Progenitor cell of endocrine pancreas (in vitro differentiated cells): ENCODE measurements at places on chromosomes 12 and 14.

GRCh38 chr12:89156862-89157262, 195.4 kb downstream of the DUSP6 start:
- no peak for DNase-seq

GRCh38 chr14:58665773-58666500, 28.2 kb downstream of the DACT1 start:
- no peak for DNase-seq

DNA sequence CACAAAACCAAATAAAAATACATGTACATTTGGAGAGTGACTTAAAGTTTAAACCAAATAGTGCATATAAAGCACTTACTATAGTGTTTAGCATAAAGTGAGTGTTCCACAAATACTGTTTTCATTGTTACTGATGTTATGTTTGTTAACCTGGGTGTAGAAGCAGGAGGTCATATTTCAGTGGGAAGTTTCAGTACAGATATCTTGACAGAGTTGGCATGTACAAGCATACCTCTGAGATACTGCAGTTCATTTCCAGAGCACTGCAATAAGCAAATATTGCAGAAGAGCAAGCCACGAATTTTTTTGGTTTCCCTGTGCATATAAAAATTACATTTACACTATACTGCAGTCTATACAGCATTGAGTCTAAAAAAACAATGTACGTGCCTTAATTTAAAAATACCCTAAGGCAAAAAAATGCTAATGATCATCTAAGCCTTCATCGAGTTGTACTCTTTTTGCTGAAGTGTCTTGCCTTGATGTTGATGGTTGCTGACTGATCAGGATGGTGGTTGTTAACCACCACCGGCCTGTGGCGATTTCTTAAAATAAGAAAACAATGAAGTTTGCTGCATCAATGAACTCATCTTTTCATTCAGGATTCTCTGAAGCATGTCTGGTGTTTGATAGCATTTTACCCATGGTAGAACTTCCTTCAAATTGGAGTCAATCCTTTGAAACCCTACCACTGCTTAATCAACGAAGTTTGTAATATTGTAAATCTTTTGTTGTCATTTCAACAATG, 361.1 kb upstream of the RPL10L start:
- no peak for DNase-seq

DNA sequence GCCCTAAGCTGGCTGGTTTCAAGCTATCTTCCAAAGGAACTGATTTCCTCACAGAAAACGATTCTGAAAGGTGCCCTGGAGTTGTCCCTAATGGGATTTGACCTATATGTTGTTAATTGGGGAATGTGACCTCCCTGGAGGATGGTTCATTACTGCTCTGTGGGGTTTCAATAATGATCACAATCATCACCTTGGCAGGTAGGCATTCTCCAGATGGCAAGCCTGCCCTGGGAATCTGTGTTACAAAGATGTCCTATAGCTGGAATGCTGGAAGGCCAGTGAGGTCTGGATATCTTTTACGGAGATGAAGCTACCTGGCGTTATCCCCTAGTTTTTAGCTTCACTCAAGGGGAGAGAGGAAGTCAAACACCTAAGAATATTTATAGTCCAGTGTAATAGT, 167.6 kb downstream of the TTC8 start:
- no peak for DNase-seq

- DNase-seq, result no peak
Observed at GRCh38 chr14:99966912-99967311, 98.3 kb upstream of the EVL start.

DNA sequence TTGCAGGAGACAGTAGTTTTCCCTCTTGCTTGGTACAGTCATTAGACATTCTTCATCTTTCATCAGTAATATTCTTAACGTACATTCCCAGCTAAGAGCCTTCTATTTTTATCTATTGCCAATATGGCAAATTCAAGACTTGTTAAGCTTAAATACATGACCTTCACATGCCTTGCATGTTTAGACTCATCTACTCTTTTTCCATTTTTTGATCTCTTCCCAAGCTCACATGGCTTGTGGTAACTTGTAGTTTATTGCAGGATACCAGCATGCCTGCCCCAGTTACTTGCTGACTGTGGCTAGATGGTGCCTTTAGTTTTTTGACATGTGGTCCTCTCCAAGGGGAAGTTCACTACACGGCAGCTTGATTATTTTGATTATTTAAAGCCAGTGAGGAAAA, 729.0 kb downstream of the SLC6A15 start:
- no peak for DNase-seq

GRCh38 chr14:72636094-72636493, 257.8 kb downstream of the DPF3 start:
- no peak for DNase-seq

DNA sequence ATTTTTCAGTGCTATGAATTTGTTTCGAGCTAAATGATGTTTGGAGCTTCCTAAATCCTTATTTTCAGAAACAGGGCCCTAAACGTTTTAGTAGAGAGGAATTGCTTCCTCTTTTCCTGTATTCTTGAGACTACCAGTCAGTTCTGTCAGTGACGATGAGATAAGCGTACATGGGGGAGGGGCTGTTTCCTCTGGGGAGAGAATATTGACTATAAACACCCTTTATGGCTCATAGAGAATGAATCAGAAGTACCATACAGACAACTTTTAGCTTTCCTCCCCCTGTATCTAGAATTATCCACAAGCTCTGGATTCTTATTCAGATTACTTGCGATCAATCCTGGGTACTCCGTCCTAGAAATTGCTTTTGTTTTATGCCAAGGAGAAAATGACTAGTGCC, 5.1 kb downstream of the TBK1 start:
- no peak for DNase-seq

- no peak for DNase-seq
Observed at GRCh38 chr14:79916892-79917291, 294.4 kb downstream of the DIO2 start.

GRCh38 chr12:71749666-71750065, 5.0 kb upstream of the RAB21 start:
- DNase-seq, result no peak

DNA sequence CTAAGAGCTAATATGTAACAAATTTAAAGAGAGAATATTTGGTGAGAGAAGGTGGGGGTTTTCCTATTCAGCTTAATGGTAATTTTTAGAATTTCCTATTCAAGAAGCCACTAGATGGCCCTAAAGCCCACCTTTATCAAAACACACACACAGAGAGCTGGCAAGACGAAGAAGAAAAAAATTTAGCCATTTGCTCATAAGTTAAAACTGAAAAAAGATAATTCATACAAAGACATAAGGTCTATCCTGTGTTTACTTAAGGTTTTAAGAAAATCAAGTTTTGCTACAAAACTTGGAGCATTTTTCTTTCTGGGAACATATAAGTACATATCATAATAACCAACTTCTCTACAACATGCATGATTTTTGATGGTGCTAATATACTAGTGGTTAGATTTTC, 46.8 kb upstream of the PCED1B start:
- no peak for DNase-seq

DNA sequence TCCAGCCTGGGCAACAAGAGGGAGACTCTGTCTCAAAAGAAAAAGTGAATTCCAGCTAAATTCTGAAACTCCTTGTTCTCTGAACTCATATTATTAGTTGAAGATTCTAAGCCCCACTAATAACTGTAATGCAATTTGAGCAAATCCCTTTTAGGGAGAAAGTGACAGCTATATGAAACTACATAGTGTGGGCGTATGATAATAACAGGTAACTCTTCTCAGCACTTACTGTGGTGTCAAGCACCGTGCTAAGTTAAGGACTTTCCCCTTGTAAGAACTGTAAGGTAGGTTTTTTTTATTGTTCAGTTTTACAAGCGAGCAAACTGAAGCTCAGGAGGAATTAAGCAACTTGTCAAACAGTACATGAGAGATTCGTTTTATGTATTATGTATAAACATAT, 5.4 kb downstream of the ANKRD13A start:
- no peak for DNase-seq

GRCh38 chr12:97168804-97169203, 261.7 kb downstream of the NEDD1 start:
- DNase-seq, result no peak

DNA sequence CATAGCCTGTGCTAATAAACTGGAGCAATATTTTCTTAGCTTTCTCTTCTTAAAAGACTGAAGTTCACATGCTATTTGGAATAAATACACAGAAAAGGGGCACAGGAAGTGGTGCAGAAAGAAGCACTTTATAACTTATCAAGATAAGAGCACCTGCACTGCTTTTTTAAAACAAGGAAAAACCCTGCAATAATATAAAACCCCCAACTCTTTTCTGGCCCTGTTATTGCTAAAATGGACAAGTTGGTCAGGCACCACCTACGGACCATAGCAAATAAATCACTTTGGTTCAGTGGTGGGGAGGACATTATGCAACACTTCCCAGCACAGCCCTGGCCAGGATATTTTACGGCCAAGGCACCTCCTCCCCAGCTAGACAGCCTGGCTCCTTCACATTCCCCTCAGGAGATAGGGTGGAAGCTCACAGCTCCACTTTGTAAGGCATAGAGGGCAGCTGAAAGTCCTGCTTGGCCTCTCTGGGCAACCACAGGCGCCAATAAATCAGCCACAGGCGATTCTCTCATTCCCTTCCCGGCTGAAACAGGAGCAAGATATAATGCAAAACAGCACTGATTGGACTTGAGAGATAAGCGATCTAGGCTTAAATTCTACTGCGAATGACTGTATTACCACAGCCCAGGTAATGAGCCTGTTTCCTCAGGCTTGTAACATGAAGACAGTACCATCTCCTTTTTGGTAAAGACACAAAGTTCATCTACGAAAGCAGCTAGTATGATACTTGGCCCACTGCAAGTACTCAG, 2.0 kb downstream of the ZBTB25 start:
- no peak for DNase-seq

- DNase-seq, result no peak
Observed at GRCh38 chr14:82366803-82367202, 833.1 kb upstream of the SEL1L start.

DNA sequence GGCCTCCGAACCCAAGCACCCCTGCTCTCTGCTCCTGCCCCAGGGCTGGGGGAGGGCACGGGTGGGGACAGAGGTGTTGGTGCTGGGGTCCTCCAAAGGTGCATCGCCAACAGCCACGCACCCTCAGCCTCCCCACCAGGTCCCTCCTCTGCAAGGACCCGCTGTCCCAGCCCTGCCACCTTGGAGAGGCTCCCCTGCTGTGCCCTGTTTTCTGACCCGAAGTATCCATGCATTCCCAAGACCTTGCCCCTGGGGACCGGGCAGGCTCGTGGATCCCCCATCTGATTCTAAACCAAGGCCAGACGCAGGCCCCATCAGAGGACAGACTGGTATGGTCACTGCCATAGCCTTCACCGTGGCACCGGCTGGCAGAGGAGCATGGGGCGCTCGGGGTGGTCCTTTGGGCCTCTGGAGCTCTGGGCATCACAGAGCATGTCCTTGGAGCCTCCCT, 22.7 kb upstream of the BEGAIN start:
- no peak for DNase-seq

GRCh38 chr12:20142956-20143355, 225.4 kb upstream of the PDE3A start:
- DNase-seq, result no peak

GRCh38 chr14:90697577-90698206, 118.5 kb downstream of the TTC7B start:
- peak; percentile 71 for DNase-seq

DNA sequence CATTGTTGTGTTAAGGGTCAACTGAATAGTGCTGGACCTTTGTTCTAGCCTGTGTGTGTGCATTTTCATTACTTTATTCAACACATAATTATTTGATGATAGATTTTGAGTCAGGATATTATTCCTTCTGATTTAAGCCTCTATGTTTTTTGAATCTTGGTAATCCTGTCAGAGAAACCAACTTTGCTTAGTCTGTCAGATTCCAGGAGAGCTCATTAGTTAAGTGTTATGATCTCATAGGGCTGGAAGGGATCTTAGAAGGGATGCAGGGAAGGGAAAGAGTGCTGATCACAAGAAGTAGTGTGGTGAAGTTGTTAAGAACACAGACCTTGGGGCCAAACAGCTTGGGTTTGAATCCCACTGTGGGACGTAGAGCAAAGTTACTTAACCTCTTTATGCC, 52.9 kb downstream of the SCN8A start:
- DNase-seq, result no peak
